ENCODE measurements at places on chromosomes 5 and 9. TPM values are rescaled to one million over a fixed set of nuclear protein-coding genes. Genes with fewer than 3 reads are reported as not detected.

The DOK3 gene
- 2.1 TPM for total RNA-seq

The TMEM174 gene
- total RNA-seq = not detected

The FBP1 gene
- total RNA-seq = 1.2 TPM

The RBM22 gene
- total RNA-seq = 44.3 TPM

- no peaks in the 10 kb centered on the region for H3K27me3 ChIP-seq
- H3K4me3 ChIP-seq = no peak overlapping the region
- no peaks in the 10 kb centered on the region for H3K4me1 ChIP-seq
- no peak overlapping the region for H3K27ac ChIP-seq
Measured at GRCh38 chr5:5650242-5650641, 227.8 kb downstream of the ICE1 start.

DNA sequence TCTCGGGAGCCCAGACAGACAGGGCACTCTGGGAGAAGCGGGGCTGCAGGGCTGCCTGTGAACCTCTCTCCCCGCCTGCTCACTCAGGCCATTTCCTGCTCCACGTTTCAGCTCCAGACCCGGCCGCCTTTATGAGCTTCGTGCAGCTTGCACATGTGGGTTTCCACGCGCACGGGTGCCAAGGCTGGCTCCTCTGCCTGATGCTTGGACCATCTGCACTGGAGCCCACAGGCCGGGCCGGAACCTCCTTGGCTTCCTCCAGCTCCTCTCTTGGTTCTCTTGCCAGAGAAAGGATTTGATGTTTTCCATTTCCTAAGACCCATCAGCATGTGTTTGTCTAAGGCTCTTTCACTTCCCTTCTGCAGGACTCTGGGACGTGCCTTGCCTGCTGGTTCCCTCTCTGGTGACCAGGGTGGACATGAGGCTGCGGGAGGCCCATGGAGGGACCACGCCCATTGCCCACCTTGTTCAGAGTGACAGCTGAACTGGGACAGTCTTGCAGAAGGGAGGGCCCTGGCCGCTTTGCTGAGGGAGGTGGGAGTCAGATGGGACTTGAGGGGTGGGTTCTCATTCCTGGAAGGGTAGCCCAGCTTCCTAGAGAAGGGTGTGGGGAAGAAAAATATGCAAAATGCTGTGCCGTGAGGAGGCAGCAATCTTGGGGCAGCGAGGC, 23.3 kb upstream of the COL5A1 start:
- peaks cover 6% of the 10 kb centered on the region for H3K4me1 ChIP-seq
- H3K27ac ChIP-seq = no peak overlapping the region
- no peak overlapping the region for H3K4me3 ChIP-seq
- H3K36me3 ChIP-seq = no peaks in the 10 kb centered on the region

DNA sequence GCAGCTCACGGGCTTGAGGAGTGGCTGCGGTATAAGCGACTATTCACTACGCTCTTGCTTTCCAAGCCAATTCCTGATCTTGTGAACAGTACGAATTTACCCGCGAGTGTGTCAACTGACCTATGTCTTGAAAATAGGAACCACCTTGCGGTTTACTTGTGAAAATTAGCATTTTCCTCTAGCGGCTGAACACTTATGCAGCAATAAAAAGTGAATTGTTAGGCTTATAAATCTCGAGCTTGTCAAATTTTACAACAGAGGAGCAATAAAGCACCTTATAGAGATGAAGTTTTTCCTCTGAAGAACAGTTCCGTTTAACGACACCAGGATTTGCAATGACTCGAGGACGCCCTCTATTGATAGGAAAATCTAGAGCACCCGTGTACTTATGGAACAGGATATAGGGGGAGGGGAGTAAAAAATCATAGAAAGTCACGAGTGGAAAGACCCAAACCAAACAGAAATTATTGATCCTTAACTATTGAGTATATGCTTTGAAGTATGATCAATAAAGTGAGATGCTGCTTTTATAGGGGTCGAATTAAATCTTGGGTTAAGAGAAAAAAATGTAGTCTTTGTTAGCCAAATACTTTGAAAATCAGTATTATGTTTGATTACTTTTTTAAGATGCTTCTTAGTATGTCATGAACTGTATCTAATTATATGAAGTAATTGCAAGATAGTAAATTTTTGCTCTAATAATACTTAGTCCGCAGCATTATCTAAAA, 1.9 kb upstream of the RGMB start:
- peaks cover 17% of the 10 kb centered on the region for H3K36me3 ChIP-seq
- H3K4me3 ChIP-seq = peak overlapping the region; percentile 98
- peak overlapping the region; percentile 50 for H3K27ac ChIP-seq
- H3K4me1 ChIP-seq = peaks cover 3% of the 10 kb centered on the region
- peak; percentile 83 for DNase-seq

GRCh38 chr5:164600274-164600673, 1094.9 kb downstream of the MAT2B start:
- no peak overlapping the region for H3K4me3 ChIP-seq
- no peaks in the 10 kb centered on the region for H3K4me1 ChIP-seq
- H3K27ac ChIP-seq = no peak overlapping the region

- no peaks in the 10 kb centered on the region for H3K36me3 ChIP-seq
- no peaks in the 10 kb centered on the region for H3K27me3 ChIP-seq
- no peaks in the 10 kb centered on the region for H3K4me1 ChIP-seq
- H3K27ac ChIP-seq = no peak overlapping the region
Measured at GRCh38 chr5:40689438-40689837, 9.7 kb downstream of the PTGER4 start.

- no peak for DNase-seq
- no peak overlapping the region for H3K27ac ChIP-seq
- no peaks in the 10 kb centered on the region for H3K27me3 ChIP-seq
- H3K4me1 ChIP-seq = no peaks in the 10 kb centered on the region
- H3K36me3 ChIP-seq = peaks cover 17% of the 10 kb centered on the region
Measured at GRCh38 chr5:32222723-32223470, 48.8 kb upstream of the GOLPH3 start.

GRCh38 chr9:33498387-33498786, 24.7 kb upstream of the NOL6 start:
- H3K36me3 ChIP-seq = no peaks in the 10 kb centered on the region
- no peaks in the 10 kb centered on the region for H3K4me1 ChIP-seq
- no peak overlapping the region for H3K4me3 ChIP-seq
- no peaks in the 10 kb centered on the region for H3K27me3 ChIP-seq
- DNase-seq = no peak
- H3K27ac ChIP-seq = no peak overlapping the region

GRCh38 chr5:147673266-147673665, 109.3 kb downstream of the JAKMIP2 start:
- H3K4me3 ChIP-seq = no peak overlapping the region
- H3K36me3 ChIP-seq = no peaks in the 10 kb centered on the region
- H3K4me1 ChIP-seq = no peaks in the 10 kb centered on the region
- no peak overlapping the region for H3K27ac ChIP-seq

- H3K36me3 ChIP-seq = no peaks in the 10 kb centered on the region
- H3K27me3 ChIP-seq = no peaks in the 10 kb centered on the region
- H3K27ac ChIP-seq = no peak overlapping the region
- no peaks in the 10 kb centered on the region for H3K4me1 ChIP-seq
Measured at GRCh38 chr9:118419676-118420075, 715.5 kb downstream of the TLR4 start.
